ENCODE measurements at places on chromosomes 4 and X.

DNA sequence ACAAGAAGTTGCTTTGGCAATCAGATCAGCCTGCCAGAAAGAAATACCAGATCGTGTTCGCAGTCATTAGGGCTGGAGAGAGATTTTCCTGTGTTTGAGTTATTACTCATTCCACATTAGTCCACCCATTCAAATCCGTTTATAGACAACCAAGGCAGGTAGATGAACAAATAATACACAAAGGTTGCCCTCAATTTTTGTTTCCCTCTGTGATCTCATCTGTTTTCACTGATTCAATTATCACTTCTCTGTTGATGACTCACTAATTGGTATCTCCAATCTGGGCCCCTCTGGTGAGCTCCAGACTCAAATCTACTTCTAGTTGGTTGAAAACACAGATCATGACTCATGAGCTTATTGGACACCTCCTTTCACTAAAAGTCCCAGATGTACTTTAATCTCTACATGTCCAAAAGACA is 54.5 kb downstream of the CHM start:
- no peak for DNase-seq

DNA sequence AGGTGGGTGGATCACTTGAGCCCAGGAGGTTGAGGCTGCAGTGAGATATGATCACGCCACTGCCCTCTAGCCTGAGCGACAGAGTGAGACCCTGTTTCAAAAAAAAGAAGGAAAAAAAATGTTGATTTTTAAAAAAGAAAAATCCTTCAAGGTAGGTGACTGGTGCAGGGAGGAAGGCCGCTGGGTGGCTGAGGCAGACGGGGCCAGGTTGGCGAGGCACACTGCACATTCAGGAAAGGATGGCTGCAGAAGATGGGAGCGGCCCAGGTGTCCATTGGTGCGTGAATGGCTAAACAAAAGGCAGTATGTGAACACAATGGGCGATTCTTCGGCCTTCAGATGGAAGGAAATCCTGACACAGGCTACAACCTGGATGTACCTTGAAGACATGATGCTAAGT is 30.4 kb downstream of the DCTD start:
- DNase-seq = peak; percentile 29

- no peak for DNase-seq
Measured at GRCh38 chrX:132618810-132619209, 130.0 kb upstream of the MBNL3 start.

DNA sequence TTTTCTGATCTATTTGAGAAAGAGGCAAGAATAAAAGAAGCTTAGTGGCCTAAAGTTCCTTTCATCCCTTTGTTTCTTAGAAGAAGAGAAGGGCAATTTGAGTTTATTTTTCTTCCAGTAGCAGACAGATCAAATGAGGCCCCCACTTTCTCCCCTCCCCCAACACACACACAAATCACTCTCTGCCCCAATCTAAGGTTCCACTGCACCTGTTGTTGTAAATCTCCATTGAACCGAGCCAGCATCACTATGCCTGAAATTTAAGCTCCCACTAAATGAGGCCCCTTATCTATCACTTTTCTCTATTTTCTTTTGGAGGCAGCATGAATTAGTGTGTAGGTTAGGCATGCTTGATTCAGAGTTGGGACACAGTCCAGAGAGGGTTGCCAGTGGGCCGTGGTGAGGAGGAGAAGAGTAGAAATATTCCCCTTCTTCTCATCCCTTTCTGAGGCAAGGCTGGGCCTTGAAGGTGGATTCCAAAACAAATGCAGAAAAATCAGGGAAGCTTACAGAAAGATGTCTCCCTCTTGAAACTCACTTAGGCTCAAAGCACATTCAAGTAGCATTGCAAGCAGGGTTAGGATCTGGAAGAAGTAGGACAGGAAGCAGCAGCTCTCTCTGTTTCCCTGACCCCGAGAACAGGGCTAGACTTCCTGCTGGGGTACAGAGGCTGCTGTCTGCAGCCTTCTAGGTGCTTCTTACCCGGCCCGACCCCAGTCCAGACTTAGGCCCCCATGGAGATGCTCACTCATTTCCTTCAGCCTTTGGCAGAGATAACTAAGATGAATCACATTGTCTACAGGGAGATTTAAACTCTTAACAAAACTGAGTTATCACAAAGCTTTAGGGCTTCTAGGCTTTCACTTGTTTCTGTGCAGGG is 70.7 kb downstream of the RASL11B start:
- DNase-seq = no peak

DNA sequence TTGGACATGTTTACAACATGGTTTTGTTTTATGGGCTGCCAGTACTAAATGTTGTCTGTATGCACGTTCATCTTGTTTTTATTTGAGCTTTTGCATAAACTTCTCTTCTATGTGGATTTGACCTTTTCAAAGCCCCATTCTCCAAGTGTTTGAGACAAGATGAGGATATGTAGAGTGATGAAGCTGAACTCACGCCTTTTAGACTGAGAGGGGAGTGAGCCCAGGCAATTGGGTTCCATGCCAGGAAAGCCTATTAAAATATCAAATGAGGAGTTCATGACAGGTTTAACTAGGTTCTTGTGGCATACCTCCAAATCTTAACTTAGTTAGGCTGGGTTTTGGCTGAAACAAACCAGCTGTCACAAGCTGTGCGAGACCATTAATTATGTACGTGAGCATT is 170.4 kb upstream of the LDB2 start:
- no peak for DNase-seq

GRCh38 chr4:176788248-176788647 is 4.5 kb downstream of the VEGFC start:
- DNase-seq = no peak

GRCh38 chr4:147057611-147058190 is 112.0 kb upstream of the TTC29 start:
- DNase-seq = no peak

DNA sequence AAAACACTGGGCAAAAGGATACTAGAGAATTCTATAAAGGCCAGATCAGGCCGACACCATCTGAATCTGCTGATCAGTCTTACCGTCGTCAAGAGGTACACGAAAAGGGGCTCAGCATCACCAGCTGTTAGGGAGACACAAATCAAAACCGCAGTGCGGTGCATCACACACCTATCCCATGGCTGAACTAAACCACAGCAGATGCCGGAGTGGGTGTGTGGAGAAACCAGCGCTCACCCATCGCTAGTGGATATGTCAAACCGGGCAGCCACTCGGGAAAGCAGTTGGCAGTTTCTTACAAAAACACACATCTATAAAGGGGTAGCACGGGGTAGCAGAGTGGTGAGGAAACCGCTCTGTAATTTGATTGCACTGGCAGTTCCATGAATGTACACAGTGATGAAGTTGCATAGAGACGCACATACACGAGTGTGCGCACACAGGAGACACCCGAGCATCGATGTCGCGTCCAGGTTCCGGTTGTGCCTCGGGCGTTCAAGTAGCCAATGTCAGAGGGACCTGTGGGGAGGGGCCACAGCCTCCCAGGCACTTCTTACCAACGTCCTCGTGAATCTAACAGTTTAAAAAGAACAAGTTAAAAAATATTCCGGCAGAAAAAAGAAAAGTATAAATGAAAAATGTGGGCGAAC is 23.1 kb upstream of the CCNQ start:
- DNase-seq = no peak

DNA sequence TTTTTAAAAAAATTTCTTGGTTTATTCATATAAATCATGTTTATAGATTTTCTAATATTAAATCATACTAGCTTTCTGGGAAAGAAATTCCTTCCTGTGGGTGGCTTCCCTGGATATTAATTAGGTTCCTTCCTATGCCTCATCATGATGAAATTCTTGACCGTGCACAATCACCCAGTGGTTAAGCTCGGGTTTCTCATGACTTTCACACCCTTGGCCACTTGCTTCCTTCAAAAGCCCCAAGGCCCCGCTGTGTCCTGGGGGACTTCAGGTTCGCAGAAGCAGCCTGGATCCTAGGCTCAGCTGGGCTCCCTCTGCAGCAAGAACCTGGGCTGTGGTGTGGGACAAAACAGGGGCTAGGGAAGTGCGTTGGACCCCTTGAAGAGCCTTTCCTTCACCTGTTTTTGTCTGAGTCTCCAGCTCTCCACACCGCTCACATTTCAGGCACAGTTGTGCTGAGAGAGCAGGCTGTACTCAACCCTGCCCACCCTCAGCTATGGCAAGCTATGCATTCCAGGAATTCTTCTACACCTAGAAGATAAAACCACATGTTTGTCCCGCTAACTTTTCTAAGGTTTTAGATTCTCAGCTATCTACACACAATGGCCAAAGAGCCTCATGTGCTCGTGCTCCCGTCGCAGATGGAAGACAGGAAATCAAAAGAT is 48.9 kb upstream of the TMSB15B start:
- DNase-seq = no peak

DNA sequence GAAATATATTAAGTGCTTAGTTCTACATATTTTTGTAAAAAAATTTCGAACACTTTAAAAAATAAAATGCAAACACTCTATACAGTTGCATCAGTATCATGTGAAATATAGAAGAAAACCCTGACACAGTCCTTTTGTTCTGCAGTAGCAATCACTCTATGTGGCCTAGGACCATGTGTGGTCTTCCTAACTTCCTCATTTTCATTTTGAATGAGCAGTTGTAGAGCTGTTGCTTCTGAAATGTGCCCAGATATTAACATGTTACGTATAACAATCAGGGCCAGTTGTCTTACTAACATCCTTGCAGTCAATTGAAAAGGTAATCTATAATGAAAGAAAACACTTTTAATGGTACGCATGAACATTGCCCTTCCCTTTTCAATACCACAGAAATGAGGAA is 107.9 kb downstream of the ZNF827 start:
- no peak for DNase-seq

- DNase-seq = no peak
Measured at GRCh38 chr4:79850626-79851025, 222.4 kb downstream of the ANTXR2 start.

- no peak for DNase-seq
Measured at GRCh38 chrX:154827194-154828015, 7.1 kb downstream of the SMIM9 start.

GRCh38 chrX:17986440-17986839 is 125.3 kb upstream of the RAI2 start:
- DNase-seq = no peak

DNA sequence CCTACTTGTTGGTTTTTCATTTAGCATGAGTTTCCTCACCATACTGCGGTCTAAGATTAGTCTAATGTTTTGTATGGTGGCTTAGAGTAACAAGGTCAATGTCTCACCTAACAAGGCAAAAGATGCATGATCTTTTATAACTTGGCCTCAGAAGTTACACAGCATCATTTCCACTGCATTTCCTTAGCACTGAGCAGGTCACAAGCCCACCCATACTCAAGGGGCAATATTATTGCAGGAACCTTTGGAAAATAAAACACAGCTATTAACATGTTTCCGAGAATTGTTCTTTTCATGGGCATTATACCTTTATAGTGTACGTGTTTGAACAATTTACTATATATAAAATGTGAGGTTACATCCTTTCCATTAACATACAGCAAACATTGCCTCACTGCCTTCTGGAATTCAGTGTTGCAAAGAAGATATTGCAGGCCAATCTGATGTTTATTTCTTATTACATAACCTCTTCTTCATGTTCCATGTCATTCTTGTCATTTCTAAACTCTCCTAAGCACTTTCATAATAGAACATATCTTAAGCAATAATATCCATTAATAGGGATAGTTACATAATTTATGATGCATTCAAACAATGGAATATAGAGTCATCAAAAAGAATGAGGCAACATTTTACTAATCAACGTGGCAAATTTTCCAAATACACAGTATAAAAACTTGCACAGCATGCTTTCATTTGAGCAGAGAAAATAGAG is 153.8 kb downstream of the AREG start:
- no peak for DNase-seq

DNA sequence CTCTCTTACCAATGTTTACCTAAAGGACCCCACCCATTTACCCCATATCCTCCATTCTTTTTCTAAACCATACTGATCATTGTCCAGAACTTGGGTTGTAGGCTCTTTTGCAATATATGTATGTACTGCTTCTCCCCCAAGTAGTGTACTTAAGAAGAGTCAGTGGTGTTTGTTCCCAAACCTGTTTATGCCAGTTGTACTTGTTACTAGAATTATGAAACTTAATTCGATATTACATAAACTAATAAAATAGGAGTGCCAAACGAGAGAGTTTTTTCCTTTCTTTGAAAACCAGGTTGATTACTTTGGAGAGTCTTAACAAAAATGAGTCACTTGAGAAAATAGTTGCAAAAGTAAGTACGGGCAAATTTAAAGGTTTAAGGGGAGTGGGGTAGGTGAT is 96.3 kb downstream of the GEMIN8 start:
- DNase-seq = no peak

GRCh38 chr4:145937971-145938611 is 532 bp downstream of the ZNF827 start:
- peak; percentile 57 for DNase-seq

GRCh38 chr4:127809173-127809800 is 27.2 kb downstream of the HSPA4L start:
- no peak for DNase-seq

- DNase-seq = no peak
Measured at GRCh38 chr4:137378821-137379220, 153.5 kb downstream of the PCDH18 start.

GRCh38 chr4:115688961-115689360 is 575.5 kb upstream of the NDST4 start:
- no peak for DNase-seq

DNA sequence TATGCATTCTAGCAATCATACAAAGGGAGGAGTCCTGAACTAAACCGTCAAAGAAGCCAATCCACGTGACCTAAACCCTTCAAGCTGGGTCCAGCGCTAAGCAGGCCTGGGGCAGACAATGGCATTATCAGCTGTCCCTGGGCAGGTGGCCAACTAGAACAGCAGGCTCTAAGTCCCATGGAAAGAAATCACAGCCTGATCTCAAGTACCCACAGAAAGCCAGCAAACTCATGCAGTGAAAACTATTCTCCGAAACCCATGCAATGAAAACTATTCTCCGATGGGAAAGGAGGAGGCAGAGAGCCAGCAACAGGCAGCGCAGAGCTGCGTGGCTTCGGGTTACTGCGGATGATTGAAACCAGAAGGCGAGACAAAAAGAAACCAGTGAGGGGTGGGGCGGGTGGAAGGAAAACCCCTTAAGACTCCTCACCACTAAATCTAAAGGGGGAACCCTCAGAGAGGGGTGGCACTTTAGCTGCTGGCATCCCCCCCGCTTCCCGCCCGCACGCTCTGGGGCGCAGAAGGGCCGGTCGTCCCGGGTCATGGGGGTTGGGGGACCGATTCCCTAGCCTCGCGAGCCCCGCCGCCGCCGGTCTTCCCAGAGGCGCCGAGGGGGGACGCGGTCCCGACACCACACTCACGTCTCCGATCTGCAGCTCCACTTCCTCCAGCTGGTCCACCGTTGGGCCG is 567 bp downstream of the C4orf46 start:
- peak; percentile 75 for DNase-seq

DNA sequence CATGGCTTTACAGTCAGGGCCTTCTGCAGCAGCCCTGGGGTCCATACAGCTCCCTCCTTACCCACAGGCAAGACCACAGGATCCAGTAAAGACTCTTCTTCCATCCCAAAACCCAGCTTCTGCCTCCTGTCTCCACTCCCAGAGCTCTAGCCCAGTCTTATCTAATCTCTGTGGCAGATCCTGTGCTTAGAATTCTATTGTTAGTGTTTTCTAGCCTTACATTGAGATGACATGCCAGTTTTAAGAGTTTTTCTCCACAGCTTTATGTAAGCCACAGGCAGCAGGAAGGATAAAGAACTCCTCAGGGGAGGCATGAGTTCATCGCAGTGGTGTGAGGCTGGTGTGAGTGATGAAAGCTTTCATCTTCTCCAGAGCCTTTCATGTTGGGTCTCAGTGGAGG is 129.1 kb downstream of the RCHY1 start:
- DNase-seq = no peak

GRCh38 chrX:47523297-47523696 is 37.7 kb upstream of the ARAF start:
- peak; percentile 82 for DNase-seq

All from activated CD8-positive, alpha-beta memory T cell treated with anti-CD3 and anti-CD28 coated beads, Interleukin-2, amount 10 ng/mL, durations not matched to agents 7 days and 5 days (primary cell).